LNCaP clone FGC (cell line): ENCODE measurements at places on chromosomes 7 and 10.

- no peak for DNase-seq
Observed at GRCh38 chr7:138798836-138799235, 840 bp upstream of the ATP6V0A4 start.

- no peak for DNase-seq
Observed at GRCh38 chr10:86234107-86234506, 132.5 kb downstream of the GRID1 start.

- no peak for DNase-seq
Observed at GRCh38 chr10:23418051-23418681, 20.7 kb upstream of the OTUD1 start.

DNA sequence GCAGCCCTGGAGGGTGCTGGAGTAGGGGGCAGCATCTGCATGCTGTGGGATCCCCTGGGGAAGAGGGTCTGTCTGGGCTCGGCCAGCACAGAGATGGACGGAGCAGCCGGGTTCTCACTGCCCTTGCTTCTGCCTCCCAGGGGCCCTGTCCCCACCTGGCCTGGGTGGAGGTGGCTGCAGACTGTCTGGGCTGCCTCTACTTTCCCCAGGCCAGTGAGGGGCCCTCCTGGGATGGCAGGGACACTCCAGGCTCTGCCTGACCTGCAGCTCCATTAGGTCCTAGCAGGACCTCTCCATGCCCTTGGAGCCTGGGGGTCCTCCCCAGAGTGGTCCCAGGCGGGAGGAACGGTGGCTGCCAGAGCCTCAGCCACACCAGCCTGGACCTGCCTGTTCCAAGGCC is 63.7 kb downstream of the PWWP2B start:
- DNase-seq: no peak

- DNase-seq: no peak
Observed at GRCh38 chr10:71715860-71716259, 3.7 kb downstream of the C10orf105 start.

- no peak for DNase-seq
Observed at GRCh38 chr7:36887969-36888368, 163.7 kb upstream of the AOAH start.

DNA sequence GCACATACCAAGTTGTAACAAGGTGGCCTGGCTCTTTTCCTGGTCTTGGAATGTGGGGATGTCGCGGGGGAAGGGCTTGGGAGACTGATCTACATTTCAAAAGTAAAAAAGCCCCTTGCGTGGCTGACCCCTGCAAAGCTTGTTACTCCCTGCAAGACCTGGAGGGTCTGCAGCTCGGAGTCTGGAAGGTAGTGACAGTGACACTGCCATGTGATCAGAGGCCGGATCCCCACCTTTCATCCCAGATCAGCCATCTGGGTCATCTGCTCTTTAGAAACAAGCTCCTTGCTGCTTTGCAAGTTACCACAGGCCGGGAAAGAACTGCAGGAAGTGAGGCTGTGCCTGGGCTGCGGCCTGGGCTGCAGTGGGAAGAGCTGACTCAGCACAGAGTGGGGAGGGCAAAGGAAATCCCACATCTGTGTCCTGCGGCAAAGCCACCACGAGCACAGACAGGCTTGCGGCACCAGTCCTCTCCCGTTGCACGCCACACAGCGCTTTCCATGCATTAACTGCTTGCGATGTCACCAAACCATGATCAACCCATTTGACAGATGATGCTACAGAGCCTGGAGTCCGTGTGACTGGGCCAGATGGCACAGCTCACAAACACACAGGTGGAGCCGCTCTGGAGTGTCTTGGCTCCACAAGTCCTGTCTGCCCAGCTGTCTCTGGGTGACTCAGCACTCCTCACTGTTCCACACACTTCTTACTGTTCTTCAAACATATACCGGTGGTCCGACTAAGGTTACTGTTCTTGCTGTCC is 97.7 kb downstream of the SH3PXD2A start:
- peak; percentile 7 for DNase-seq

DNA sequence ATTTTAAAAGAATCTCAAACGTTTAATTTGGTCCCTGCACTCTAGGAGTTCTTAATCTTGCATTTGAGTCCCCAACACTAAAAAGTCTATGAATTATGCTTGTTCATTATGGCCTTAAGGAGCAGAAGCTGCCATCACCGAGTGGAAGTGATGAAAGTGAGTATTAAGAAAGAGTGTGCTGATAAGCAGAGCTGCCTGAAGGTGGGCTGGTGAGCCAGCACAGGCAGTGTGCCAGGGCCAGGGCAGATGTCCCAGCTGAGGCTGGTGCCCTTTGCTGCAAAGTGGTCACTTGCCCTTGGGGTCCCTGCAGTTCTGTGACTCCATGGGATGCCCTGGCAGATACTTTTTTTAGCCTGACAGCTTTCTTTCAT is 72.9 kb upstream of the LOXL4 start:
- no peak for DNase-seq

DNA sequence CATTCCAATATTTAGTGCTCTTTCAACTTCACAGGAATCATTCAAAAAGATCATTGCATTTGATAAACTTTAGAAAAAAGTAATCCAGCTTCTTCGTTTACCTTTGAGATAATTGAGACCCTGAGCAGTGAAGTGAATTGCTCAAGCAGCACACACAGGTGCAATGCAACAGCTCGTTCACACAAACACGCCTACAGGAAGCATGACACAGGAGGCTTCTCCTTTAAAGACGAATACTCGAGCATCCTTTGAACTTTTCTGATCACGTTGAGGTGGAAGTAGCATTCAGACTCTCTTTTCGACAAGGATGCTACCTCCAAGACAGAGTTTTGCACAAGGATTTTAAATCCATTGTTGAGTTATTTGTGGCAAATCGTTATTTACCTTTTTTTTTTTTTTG is 18.0 kb upstream of the RSU1 start:
- no peak for DNase-seq

DNA sequence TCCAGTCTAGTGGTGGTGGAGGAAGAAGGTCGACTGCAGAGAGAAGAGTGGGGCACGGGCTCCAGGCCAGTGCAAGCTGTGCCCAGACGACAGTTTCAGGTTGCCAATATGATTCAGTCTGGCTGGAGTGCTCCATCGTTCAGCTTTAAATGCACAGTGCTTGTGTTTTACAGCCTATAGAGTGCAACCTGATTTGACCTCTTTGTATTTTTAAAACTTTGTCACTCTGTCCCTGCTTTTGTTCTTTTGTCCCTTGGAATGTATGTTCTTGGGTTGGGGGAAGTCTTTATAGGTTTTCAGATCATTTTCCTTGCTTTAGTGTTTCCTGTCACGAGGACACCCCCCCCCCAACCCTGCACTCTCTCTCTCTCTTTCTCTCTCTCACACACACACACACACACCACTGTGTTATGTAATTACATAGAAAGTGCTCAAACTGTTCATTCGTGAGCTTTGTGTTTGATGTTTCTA is 198.0 kb downstream of the CAMK1D start:
- DNase-seq: no peak

DNA sequence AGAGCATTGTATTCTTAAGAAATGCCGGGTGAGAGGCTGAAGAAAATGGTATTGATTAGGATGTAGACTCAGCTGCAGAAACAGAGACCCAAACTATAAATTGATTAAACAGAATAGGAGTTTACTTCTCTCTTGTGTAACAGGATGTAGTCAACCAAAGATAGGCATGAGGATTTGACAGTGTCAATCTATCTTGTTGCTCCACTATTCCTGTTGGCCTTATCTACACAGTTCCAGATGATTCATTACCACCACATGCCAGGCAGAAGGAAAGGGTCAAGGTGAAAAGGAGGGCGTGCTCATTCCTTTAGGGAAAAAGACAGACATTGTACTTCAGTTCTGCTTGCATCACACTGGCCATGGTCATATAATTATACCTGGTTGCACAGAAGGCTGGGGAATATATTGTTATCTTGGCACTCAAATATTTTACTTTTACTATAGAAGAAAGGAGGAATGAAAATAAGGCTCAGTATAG is 11.9 kb upstream of the DMTF1 start:
- no peak for DNase-seq

DNA sequence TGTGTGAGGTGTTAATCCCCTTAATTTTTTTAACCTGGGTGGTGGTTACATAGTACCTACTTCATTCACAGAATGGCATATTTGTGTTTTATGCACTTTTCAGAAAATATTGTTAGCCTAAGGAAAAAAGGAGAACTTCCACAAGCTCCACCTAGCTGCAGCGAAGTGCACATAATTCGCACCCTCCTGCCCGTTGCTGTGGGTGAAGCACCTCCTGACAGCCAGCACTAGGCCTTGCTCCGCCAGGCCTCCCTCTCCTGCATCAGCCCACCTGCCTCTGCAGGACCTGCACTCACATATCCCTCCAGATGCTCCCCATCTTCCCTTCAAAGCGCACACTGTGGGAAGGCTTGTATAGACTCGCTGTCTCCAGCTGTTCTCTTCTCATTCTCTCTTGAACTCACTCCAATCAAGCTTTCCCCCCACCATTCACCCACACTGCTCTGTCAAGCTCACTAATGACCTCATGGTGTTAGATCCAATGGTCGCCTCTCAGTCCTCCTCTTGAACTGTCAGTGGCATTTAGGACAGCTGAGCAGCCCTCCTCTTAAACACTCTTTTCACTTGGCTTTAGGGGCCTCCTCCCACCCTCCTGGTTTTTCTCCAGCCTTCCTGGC is 20.7 kb upstream of the GRID1 start:
- no peak for DNase-seq

DNA sequence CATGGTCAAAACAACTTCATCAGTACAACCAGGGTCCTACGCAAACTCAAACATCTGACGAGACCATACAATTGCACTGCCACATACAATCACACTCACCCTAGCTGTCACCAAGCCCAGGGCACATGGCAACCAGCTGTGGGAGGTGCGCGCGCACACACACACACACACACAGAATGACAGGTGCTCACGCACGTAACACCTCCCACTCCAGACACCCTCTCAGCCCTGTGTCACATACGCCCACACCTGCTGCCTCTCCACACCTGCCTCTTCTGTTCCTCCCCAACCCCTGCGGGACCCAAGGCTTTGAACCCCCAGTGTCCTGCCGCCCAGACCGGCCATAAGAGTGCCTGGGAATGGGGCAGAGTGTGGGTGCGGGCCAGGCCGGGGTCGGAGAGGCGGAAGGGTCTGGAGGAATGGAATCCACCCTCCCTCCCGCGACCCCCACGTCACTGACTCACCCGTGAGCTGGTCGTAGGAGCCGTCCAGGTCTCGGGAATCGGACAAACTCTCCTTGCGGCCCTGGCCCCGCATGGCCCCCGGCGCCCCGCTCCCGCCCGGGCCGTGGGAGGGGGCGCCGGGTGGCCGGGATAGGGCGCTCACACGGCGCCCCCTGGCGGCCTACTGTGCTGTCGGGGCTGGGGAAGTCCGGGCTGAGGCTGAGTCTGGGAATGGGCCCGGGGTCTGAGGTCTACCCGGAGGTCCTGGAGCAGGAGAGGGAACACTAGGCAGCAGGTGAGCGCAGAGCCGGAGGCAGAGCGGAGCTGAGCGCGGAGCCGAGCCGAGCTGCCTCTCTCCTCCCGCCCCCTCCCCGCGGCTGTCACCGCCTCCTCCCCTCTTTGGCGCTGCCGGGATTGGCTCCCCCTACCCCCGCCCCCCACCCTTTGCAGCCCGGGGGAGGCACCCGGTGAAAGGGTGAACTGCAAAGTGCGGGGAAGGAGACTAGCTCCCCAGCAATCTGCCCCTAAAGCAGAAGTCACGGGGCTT is at the start of gene KCNIP2:
Gene KCNIP2, minus strand, starts transcription at position 769 of the 990 bp plus-strand sequence. Its CDS starts 232 bp downstream, at position 537.
- DNase-seq: no peak

DNA sequence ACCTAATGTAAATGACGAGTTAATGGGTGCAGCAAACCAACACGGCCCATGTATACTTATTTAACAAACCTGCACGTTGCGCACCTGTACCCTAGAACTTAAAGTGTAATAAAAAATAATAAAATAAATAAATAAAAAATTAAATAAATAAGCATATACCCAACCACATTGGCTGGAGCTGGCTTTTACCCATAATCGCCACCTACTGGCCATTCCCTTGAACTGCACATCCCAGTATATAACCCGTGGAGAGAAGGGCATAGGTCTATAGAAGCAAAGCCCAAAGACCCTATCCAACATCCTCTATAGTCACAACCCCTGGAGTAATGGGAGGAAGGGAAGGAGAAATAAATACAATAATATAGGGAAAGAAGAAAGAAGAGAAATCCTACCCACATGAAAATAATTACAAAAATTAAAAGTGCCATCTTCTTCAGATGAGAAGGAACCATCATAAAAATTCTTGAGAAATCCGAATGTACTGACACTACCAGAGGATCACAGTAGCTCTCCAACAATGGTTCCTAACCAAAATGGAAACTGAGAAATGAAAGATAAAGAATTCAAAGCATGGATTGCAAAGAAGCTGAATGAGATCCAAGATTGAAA is 65.6 kb downstream of the TWIST1 start:
- peak; percentile 6 for DNase-seq

DNA sequence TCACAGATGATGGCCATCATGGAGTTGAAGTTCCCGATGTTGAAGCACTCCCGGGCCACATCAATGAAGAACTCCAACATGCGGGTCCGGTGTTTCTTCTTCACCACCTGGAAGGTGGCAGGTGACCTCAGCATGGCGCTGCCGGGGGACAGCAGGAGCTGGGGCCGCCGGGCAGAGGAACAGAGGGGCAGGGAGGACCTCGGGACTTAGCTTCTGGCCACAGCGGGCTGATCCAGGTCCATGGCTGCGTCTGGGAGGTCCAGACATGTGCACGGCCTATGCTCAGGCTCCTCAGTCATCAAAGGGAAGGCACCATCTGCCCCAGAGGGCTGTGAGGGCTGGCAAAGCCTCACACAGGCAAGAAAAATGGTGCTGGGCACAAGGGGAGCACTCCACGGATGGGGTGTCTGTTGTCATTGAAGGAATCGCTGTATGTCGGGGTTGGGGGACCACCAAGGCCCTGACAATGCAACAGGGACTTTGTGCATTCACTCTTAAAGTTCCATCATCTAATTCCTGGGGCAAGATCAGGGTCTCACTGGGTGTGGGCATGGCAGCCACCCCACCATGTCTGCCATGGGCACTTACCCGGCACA is 60.9 kb downstream of the CSGALNACT2 start:
- no peak for DNase-seq

- DNase-seq: no peak
Observed at GRCh38 chr7:41711283-41712064, 8.6 kb upstream of the INHBA start.

GRCh38 chr10:36872702-36873393 is 252.6 kb upstream of the ANKRD30A start:
- DNase-seq: no peak

DNA sequence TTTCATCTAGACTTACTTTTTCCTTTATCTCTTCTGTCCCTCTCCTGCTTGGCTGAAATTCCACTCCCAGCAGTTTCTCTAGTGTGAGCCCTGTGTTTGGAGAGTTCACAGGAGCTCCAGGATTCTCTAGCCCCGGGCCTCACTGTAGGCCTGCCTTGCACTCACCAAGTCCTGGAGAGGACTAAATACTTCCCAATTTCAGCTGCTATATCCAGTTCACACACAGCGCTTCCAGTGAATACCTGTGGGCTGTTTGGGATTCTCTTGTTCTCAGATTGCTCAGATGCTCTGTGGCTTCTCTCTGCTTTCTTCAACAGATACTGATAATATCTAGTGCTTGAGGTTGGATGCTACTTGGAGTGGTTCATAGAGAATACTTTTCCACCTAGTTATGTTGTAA is 46.0 kb downstream of the MINPP1 start:
- DNase-seq: no peak
